ENCODE measurements at places on chromosomes 11 and 22. TPM values are rescaled to one million over a fixed set of nuclear protein-coding genes. Genes with fewer than 3 reads are reported as not detected.
A peak's percentile ranks its signal among the peaks of the same experiment; 100 is the strongest.

DNA sequence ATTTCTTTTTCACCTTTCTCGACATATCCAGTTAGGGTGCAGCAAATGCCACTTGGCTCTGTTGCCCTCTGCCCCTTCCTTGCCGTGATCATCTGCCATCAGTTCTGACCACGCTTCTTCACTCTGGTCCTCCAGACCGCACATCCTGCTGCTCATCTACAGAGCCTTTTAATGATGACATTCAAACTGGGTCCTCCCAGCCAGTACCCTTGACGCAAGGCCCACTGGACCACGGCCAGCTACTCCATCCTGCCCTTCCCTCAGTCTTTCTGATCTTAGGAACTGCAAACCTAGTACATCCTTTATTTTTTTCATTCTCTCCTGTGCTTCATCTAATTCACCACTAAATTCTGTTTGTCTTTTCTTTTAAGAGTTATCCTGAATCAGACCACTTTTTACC, 551.8 kb downstream of the NTM start:
- DNase-seq, result no peak

CCDC89 gene
- total RNA-seq, result 1.4 TPM

CD3G gene
- total RNA-seq, result not detected

CBLIF gene
- not detected for total RNA-seq

- DNase-seq, result peak; percentile 73
Measured at GRCh38 chr11:44992181-44992582, 41.5 kb upstream of the TP53I11 start.

SMTNL1 gene
- not detected for total RNA-seq

Measured in cerebellum (tissue), 4 donors.